ENCODE measurements at places on chromosomes 5 and 9. TPM values are rescaled to one million over a fixed set of nuclear protein-coding genes. Genes with fewer than 3 reads are reported as not detected.

CYLC2 gene
- not detected for polyA plus RNA-seq

SLC25A2 gene
- 0.17 TPM for polyA plus RNA-seq

BTNL9 gene
- 8.0 TPM for polyA plus RNA-seq

WHRN gene
- 7.8 TPM for polyA plus RNA-seq

TSSK1B gene
- not detected for polyA plus RNA-seq

TMED7 gene
- polyA plus RNA-seq, result 127 TPM

CAMK4 gene
- 6.8 TPM for polyA plus RNA-seq

RNF208 gene
- polyA plus RNA-seq, result 8.7 TPM

BARHL1 gene
- polyA plus RNA-seq, result not detected

CARD9 gene
- polyA plus RNA-seq, result 1.6 TPM

- no peak for DNase-seq
Observed at GRCh38 chr9:38694676-38695075, 25.3 kb downstream of the FAM240B start.

DNA sequence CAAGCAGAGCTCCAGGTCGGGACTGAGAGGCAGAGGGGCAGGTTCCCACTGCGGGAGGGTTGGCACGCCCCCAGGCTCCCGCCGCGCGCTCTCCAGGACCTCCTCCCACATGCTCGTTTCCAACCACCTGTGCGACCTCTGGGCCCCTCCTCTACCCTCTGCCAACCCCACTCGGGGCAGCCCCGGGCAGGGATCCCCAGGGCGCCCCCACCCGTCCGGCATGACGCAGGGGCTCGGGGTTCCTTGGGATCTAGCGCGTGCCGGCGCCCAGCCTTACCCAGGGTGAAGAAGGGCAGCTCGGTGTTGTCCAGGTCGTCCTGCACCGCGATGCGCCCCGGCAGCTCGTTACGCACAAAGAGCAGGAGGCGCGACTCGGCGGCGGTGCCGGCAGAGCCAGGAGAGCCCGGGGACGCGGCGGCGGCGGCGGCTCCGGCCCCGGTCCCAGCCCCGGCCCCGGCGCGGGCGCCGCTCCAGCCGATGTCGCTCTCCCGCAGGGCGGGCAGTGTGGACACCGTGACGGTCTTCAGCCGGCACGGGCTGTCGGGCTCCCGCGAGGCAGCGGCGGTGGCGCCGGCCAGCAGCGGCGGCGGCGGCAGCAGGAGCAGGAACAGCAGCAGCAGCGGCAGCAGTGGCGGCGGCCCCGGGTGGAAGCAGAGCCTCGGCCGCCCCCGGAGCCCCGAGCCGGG lies 494 bp downstream of the ASTN2 start:
- no peak for DNase-seq

GRCh38 chr9:89236955-89237573 lies 58.4 kb upstream of the SHC3 start:
- no peak for DNase-seq

GRCh38 chr9:21993893-21994555 lies at the start of gene CDKN2A:
TSS of gene CDKN2A (minus strand) at chr9:21994392.
- no peak for DNase-seq

DNA sequence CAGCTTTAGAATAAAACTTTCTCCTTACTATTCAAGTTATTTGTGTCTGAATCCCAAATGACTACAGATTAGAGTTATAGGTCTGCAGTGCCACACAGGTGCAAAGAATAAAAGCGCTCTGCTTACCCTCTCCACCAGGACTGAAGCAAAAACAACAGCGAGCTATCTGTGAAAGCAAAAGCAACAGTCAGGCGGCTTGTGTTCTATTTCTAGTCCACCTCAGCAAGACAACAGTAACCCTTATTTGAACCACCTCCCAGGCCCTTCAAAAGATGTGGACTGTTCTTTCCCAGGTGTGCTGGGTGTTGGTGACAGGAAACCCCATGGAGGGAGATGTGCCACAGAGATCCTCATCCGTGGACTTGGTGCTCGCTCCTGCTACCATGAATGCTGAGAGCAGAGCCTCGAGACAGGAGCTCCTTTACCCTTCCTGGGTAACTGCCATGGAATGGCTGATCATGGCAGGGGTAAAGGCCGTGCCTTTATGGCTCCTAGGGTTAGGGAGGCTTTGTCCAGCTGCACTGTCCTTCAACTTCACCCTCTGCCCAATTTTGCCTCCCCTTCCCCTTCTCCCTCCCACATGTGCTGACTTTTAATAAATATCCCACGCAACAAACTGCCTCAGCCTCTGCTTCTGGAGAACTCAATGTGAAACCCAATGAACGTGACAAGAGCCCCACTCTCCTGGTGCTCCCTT lies 108.6 kb downstream of the SERINC5 start:
- DNase-seq, result no peak

DNA sequence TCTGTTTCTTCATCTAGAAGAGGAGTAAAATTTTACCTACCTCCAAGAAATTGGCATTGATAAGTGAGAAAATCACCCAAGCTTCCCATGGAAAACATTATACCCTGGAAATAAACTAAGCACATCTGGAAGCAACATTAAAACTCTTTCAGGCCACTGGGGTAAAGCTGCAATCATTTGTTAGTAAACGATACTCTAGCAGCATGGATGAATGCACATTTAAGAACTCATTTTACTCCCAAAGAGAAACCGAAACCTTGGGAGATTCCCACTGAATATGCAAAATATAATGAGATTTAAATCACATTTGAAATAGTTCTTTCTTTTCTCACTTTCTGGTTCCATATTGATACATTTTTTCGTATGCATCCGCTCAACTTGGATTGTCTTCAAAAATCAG lies 467.5 kb downstream of the EFNA5 start:
- DNase-seq, result no peak

DNA sequence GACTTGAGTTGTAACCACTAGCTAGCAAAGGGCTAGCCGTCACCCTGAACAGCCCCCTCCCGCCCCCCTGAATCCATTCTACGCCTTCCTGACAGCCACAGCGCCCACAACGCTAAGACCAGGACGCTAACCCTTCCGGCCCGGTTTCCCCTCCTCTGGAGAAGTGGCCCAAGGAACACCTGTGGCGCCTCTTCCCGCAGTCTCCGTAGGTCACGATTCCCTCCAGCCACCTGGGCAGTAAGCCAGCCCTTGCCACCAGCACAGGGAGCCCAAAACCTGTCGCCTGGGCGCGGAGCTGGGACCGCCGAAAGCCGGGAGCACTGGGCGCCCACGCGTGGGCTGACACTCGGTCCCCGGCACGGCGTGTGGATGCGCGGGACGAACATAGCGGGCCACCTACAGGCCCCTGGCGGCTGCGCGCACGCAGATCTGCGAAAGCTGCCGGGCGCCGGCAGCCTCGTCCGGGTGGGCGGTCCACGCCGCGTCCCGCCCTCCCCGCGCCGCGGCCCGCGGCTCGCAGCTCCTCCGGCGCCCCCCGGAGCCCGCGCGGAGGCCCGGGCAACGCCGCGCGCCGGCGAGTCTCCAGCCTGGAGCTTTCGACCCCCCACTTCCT lies 596 bp downstream of the IRF1 start:
- DNase-seq, result no peak

DNA sequence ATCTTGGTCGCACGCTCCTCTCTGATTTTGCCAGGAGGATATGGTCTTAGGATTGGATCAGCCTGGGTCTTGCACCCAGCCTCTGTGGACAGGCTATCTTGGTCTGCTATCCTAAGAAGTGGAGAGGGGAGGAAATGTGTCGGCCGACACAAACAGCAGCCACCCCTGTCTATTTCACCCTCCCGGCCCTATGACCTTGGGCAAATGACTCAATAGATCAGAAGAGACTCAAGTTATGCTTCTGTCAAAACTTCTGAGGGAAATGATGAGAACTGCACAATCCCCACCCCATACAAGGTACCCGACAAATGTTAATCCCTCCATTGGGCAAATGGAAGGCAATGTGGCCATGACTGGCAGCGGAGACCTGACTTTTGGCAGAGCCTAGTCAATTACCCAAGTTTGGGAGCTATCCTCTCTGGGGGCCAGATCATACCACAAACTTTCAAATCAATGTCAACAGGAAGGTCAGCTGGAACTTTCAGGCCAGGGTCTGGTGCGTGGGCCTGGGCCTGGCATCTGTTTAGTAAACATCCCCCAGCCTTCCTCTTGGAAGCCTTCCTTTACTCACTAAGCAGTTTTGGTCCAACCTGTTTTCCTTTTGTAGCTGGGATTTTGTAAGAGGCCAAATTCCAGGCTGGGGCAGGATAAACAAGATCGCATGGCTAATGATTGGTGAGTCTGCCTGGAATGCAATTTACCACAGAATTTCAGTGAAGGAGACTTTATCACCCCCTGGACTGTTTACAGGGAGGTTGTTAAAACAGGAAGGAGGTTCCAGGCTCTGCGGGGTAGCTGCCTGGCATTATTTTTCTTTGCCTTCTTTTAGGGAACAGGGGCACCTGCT lies 64.2 kb upstream of the CPEB4 start:
- DNase-seq, result peak; percentile 67

DNA sequence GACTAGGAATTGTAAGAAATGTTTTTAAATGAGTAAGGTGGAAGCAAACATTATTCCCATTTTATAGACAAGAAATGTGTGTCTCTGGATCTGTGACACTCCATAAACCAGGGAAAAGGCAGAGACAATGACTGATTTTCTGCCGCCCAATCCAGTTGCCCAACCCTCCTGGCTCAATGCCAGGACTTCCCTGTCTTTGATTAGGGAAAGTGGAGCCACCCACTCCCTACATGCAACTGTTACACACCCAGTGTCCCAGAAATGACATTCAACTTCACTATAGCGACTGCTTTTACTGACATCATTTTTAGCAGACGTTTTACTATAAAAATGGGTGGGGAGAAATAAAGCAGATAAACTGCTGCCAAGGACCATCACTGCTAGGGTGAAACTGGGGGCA lies 79.7 kb downstream of the THBS4 start:
- DNase-seq, result no peak

GRCh38 chr5:57408714-57409113 lies 73.9 kb downstream of the ACTBL2 start:
- DNase-seq, result no peak

DNA sequence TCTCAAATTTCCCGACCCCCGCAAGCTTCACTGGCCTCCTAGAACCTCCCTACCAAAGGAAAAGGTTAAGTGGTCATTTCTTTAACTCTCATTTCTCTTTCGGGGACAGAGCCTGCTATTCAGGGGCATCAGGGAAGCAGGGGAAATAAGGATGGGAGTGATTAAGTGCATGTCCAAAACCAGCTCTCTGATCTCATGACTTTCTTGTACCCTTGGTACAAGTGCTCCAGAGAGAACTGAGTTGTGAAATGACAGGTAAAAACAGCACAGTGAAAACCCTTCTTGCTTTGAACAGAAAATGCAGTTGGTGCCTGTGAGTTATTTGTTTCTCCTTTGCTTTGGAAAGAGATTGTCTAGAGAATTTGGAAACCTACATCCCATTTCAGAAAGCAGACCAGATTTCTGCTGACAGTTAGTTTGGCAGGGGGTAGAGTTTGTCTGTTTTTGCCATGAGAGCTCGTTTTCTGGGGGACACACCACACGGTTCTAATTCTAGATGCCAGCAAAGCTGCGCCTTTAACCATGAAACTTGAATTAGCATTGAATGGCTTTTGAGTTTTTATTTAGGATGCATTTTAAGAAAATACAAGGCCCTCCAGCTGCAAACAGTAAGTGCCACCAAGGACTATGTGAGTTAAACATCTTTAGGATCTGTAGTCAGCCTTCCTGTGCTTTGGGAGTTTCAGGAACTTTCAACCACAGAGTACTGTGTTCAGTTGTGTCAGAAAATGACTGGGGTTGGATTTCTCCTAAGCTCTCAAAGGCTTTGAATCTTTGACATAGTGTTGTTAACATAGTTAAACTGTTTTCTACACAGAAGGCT lies 161.7 kb upstream of the LHFPL2 start:
- DNase-seq, result no peak

DNA sequence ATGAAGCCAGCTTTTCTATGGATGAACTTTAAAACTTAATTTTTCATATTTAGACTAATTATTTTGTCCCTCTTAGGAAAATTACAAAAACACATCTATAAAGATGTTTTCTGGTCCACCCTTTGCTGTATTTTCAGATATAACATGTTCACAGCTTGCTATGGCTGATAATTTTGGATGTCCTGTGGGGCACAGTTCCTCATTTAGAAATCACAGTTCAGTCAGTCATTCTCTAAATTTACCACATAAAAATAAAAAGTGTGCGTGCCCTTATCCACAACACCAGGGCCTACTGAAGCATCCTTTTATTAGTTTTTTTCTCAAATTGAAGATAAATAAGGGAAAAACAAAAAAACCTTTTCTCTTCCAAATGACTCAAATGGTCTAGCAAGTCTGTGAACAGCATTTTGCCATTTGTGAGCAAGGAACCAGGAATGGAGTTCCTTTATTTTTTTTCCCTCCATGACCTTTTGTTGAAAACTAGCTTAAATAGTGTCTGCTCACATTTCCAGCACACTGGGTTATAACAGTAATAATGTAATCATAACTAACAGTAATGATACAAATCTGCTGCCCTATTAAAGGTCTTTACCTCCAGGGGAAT lies 87.1 kb downstream of the CEMIP2 start:
- no peak for DNase-seq

- no peak for DNase-seq
Observed at GRCh38 chr5:147332658-147333057, 97.8 kb downstream of the STK32A start.

DNA sequence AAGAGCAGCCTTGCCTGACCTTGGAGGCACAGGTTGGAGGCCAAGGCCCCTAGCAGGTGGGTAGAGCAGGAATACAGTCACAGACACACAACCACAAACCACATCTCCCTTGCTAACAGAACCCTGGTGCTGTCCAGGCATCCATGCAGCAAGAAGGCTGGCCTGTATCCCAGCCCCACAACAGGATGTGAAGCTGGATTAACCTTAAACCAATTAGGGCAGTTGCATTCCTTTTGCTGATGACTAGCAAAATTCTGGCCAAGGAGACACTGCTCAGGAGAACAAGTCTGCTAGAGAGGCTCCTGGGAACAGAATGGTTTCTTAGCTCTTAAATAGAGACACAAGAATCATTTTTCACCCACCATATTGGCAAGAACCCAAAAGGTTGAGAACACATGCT lies 97.8 kb downstream of the C5orf15 start:
- DNase-seq, result no peak

DNA sequence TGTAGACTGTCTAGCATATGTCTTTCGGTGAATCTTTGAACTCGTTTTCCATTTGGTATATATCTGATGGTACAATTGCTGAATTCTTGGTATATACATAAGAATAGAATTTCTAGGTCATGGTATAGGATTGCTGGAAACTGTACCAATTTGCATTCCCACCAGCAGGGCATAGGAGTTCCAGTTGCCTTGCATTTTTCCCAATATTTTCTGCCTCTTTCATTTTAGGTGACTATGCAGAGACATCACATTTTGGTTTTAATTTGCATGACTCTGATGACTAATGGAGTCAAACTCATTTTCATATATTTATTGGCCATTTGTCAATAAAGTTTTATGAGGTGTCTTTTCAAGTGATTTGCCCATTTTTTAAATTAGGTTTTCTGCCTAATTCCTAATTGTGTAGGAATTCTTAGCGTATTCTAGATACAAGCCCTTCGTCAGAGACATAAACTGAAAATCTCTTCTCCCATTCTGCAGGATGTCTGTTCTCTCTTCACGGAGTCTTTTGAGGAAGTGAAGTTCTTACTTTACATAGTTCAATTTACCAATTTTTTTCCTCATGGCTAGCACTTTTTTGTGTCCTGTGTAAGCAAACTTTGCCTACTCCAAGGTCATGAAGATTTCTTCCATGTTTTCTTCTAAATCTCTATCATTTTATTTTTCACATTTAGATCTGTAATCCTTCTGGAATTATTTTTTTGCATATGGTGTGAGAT lies 28.9 kb upstream of the PDCD1LG2 start:
- DNase-seq, result no peak

GRCh38 chr5:150155258-150156026 lies at the start of gene PDGFRB:
TSS of gene PDGFRB (minus strand) at chr5:150155845. CDS start at chr5:150137047, 18,798 bp downstream.
- DNase-seq, result peak; percentile 71

GRCh38 chr9:129352146-129352865 lies 174.2 kb upstream of the IER5L start:
- no peak for DNase-seq
